ENCODE measurements at places on chromosomes 4 and X.

- DNase-seq = no peak
Observed at GRCh38 chr4:111781611-111782010, 363.6 kb upstream of the FAM241A start.

DNA sequence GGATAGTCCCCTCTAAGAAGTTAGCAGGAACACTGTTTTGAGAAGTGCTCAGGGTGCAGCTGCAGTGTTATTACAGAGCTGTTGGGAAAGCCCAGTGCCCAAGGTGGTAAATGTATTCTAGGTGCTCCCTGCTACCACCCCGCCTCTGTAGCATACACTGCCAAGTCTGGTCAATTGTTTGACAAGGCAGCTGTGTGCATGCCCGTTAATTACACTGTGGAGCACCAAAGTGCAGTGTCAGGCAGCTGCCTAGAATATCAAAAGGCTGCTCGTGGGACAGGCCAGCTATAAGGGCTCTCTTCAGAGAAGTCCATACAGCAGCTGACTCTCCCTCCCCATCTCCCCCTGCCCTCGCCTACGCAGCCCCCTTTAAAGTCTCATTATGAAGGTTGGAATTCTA is 99.9 kb upstream of the KLHL13 start:
- DNase-seq = no peak

DNA sequence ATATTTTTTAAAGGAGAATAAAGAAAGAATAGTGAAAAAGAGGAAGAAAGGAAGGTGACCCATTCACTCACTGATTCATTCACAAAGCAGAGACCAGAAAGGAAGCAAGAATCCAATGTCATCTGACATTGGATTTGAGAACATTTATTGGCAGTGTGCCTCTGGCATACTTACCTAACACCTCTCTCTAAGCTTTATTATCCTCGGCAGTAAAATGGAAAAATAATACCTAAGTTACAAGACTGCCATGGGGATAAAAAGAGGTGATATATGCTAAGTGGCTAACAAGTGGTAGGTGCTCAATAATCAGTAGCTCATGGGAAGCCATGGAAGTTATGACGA is 41.6 kb upstream of the PPARGC1A start:
- DNase-seq = no peak

- no peak for DNase-seq
Observed at GRCh38 chr4:154506253-154506652, 14.7 kb upstream of the DCHS2 start.

DNA sequence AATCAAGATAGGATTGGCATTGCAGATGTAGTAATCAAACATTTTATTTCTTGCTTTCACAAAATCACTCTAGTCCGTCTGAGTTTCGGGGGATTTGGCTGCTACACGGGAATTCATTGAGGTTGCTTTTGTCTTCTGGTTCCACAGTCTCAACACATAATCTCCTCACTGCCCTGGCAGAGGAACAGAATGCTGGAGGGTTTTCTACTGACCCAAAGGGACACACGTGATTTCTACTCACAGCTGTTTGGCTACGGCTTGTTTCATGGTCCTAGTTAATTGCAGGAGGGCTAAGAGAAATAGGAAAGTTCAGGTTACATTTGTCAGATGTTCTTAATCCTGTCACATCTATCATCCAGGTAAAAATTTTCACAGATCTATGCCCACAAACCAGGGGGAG is 1811.6 kb downstream of the ARAP2 start:
- DNase-seq = no peak

- DNase-seq = no peak
Observed at GRCh38 chr4:54400802-54401201, 171.7 kb downstream of the PDGFRA start.

DNA sequence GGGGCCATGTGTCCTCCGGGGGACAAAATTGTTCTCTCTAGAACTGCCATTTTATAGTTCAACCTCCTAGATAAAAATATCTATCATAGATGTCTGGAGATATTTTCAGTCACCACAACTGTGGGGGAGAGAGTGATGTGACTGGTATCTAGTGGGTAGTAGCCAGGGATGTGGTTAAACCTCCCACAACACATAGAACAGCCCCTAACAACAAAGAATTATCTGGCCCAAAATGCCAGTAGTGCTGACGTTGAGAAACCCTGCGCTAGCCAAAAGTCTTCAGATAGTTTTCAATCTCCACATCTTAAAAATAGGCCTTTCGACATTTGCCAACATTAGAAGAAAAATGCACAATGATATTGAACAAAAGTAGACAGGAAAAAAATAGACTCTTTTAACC is 19.0 kb upstream of the SUPT20HL2 start:
- no peak for DNase-seq

DNA sequence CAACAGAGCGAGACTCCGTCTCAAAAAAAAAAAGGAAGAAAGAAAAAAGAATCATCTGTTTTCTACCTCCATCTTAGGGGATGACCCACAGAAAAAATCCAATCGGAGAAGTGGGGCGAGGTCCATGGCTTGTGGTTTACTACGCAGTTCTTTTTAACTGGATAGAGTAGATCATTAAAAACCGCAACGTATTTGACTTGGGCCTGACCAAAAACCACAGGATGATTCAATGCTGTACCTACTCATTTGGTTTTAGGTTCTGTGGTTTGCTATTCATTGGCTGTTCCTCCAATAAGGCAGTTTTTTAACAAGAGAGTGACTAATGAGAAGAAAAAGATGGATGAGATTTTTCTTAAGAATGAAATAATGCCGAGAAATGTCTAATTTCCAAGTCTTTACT is 83.7 kb downstream of the FREM3 start:
- DNase-seq = no peak

DNA sequence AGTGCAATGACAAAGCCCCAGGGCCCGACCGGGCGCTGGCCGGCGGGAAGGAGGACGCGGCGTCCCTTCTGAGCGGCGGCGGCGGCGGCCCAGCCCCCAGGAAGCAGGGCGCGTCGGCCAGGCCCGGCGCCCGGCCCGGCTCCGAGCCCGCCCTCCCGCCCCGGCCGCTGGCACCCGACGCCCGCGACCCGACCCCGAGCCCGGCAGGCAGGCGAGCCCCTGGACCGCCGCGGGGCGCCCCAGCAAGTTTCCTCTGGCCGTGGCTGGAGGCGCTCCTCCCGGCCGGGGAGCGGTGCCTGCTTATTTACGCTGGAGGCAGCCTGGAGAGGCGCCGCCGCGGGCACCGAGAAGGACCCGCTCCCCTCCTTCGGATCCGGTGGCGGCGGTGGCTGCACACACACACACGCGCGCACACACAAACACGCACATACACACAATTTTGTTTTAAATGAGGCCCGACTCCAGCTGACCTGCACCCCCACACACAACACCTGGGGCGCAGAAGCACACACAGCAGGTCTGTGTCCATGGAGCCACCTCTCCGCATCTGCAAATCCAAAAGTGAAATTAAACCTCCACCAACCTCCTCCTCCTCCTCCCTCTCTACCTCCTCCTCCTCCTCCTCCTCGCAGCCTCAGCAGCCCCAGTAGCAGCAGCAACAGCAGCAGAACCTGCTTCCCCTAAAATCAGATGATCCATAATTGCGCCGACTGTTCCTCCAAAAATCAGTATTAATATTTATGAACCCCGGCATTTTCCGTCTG is 669 bp downstream of the IRF2 start:
- DNase-seq = peak; percentile 71
